ENCODE measurements at places on chromosomes 11 and 22.

GRCh38 chr11:61763930-61764605 lies 11.6 kb downstream of the MYRF start:
- no peak for DNase-seq

GRCh38 chr11:130904380-130904779 lies 11.9 kb downstream of the SNX19 start:
- no peak for DNase-seq

- DNase-seq: no peak
These were observed 8.2 kb upstream of the MICAL3 start for GRCh38 chr22:18032455-18033101.

GRCh38 chr11:123265951-123266350 lies 70.9 kb upstream of the CLMP start:
- no peak for DNase-seq
